ENCODE measurements at places on chromosomes 3 and 15.

DNA sequence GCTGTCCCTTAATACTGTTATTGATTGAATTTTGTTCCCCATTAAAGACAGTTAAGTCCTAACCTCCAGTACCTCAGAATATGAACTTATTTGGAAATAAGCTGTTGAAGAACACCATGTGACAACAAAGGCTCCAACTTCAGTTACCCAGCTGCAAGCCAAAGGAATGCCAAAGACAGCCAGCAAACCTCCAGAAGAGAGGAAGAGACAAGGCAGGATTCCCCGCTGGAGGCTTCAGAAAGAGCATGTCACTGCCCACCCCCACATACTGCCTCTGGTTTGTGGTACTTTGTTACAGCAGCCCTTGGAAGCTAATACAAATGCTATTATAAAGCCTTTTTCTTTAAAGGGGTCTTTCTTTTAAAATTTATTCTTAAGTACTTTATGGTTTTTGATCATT lies 18.4 kb upstream of the NEK10 start:
- no peak for DNase-seq

- DNase-seq, result no peak
These were observed 132.9 kb upstream of the IL12A start for GRCh38 chr3:159855599-159856346.

DNA sequence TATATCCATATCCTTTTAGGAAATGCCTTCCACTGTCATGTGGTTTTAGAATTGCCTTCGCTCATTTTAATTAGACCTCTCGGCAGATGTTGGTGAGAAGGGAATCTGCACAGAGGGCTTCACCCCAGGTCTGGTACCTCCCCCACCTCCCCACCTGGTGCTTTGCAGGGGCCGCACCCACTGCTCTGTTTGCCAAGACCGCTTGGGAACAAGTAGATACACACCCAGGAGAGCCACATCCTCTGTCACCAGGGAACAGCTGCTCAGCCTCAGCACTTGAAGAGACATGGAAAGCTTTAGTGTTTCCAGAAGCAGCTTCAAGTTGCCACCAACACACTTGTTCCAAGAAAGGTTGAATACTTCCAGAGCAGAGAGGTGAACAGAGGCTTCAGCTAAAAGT lies 21.8 kb downstream of the LRRC31 start:
- no peak for DNase-seq

DNA sequence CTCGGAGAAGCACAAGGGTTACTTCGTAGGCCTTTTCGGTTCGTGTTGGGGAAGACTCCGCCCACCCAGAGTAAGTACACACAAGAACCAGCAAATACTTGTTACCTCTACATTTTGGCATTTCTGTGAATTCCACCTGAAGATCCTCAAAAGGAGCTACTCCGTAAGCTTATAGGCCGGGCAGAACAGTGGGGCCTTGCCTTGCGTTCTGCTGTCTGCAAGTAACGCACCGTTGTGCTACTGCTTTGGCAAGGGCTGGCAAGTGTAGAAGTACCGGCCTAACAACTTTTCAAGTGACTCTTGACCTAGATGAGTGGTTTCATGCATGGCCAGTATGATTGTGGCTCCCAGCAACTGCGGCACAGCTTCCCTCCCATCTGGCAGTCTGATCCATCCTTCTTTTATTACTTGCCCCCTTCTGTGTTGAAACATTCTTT lies 6.4 kb upstream of the DNAAF4 start:
- no peak for DNase-seq

DNA sequence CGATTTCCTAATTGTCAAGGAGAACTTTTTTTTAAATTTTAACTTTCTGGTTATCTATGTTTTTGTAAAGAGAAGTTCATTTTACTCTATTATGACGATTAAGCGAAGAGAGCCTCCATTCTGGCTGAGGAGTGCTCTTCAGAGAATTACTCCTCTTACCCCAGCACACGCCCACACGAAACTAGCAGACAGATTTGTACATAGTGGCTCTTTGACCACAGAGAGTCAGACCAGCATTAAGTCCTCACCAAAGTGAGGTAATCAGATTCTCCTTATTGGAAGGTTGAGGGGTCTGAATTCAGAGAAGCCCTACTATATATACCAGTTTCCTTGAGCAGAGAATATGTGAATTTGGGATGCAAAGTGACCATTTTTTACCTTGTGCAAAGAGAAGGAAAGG lies 204.8 kb upstream of the TSC22D2 start:
- DNase-seq, result no peak

DNA sequence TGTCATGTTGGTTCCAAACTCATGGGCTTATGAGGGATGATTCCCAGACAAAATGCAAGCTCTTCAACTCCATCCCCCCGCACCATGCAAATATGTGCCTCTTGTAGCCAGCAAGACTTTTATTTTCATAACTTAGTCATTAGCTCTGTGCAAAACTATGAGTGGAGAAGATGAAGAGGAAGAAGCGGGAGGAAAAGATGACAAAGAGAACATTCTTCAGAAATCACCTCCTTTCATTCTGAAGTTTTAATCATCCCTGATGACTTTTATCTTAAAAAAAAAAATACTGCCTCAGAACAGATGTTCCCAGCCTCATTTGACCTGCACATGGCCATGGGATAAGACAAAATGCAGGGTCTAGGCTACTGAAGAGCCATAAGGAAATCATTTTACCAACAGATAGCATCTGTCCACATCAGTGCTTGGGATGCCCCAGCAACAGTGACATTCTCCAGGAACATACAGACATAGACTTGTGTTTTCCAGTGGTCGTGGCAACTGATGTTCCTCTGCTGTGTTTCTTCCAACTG lies 145.5 kb downstream of the WNT5A start:
- no peak for DNase-seq

DNA sequence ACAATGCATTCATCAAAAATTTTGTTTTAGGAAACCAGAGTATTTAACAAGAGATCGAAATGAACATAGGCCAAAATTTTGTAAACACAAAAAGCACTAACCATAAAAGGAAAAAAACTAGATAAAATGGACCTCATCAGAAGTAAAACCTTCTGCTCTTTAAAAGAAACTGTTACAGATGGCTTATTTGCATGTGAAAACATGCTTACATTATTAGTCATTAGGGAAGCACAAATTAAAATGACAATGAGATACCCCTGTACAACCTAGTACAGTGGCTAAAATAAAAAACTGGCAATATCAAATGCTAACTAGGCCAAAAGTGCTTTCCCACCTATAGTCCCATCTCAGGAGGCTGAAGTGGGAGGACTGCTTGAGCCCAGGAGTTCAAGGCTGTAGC lies 19.3 kb downstream of the UBR1 start:
- no peak for DNase-seq

- no peak for DNase-seq
These were observed 26.2 kb upstream of the ARL8B start for GRCh38 chr3:5095886-5096285.

GRCh38 chr3:107013641-107014040 lies 363.6 kb upstream of the CCDC54 start:
- no peak for DNase-seq

DNA sequence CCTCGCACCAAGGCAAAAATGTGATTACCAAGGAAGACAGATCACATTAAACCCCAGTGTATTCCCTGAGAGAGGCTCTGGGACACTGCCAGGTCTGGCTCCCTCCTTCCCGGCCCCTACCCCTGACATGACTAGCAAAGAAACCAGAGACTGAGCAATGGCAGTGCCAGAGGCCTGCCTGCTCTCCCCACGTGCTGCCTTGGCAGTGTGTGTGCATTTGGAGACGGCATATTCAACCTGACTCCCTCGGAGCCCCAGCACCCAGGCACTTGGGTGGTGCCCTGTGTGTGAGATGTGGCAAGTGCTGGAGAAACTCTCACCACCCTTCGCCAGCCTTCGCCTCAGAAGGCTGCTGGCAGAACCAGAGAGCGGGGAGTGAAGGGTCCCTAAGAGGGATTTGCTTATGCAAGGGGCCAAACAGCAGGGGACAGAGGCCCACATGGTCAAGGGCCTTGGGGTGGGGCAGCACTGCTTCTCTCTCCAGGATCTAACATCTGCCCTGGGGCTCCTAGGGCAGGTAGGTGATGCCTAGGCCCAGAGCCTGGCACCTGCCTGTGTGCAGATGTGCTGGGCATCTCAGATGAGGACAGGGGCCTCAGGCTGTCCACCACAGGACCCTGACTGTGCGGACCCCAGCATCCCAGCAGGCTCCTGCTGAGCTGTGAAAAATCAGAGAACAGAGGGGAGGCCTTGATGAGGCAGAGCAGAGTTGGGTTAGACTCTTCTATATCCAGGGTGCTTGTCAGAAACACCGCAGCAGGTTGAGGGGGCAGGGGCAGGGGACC lies 23.6 kb upstream of the PLXNA1 start:
- no peak for DNase-seq

- DNase-seq, result no peak
These were observed 245.5 kb downstream of the EPHB1 start for GRCh38 chr3:135040321-135041240.

DNA sequence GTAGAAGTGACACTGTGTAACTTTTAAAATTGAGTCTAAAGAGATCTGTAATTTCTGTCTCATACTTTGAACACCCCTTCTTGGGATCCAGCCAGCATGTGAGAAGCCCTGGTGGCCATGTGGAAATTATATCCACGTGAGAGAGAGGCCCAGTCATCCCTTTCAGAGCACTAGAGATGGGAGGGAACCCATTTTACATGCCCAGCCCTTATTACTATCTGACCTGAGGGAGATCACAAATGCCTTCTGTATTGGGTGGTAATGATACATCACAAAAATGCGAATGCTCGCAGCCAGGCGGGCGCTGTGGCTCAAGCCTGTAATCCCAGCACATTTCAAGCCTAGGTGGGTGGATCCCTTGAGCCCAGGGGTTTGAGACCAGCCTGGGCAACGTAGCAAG lies 27.3 kb upstream of the TRAK1 start:
- no peak for DNase-seq

DNA sequence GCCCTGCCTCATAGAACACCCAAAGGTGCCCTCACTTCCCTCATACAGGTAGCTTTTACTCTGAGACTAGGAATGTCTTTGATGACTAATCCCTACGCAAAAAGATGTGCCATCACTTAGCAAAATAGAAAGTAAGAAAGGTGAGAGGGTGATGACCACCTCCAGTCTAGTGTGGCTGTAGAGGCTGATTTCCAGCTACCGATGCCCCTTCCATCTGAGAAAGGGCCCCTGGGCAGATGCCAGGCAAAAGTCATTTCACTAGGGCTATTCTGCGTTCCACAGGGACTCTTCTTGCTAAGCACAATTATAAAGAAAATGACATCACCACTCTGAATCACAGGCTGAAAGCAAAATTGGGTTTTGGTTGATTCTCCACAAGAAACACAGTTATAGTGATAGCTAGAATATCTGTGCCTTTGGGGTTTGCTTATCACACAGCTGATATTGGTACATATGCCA lies 77.4 kb downstream of the RBPMS2 start:
- DNase-seq, result no peak

GRCh38 chr3:130654091-130654490 lies 92.5 kb downstream of the PIK3R4 start:
- no peak for DNase-seq

- no peak for DNase-seq
These were observed 28.3 kb downstream of the LRIG1 start for GRCh38 chr3:66472313-66473134.

- DNase-seq, result no peak
These were observed 171.7 kb downstream of the C3orf38 start for GRCh38 chr3:88321363-88322050.

GRCh38 chr3:147712357-147712756 lies 303.2 kb downstream of the ZIC1 start:
- DNase-seq, result no peak

GRCh38 chr3:115658032-115658336 lies 34.7 kb downstream of the GAP43 start:
- DNase-seq, result no peak

- peak; percentile 61 for DNase-seq
These were observed at the start of gene CEMIP for GRCh38 chr15:80778964-80779657. TSS of gene CEMIP (plus strand) at chr15:80779370. CDS start at chr15:80873880, 94,510 bp downstream.

GRCh38 chr3:60641354-60641753 lies 609.9 kb downstream of the FHIT start:
- no peak for DNase-seq

DNA sequence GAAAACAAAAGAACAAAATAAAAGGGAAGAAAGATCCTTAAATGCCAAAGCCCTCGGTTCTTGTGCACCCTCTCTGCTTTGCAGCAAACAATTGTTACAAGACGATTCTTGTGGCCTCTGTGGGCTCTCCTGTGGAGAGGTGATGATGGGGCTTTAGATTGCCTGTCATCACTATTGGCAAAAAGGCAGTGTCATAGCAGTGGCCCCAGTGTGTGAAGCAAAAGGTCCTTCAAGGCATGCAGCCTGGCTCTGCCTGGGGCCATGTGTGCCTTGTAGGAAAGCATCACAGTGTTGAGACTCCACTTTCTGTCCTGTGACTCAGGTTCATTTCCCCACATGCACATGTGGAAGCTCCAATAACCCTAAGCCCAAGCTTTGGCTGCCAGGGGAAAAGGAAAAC lies 43.7 kb downstream of the POC1A start:
- DNase-seq, result no peak

DNA sequence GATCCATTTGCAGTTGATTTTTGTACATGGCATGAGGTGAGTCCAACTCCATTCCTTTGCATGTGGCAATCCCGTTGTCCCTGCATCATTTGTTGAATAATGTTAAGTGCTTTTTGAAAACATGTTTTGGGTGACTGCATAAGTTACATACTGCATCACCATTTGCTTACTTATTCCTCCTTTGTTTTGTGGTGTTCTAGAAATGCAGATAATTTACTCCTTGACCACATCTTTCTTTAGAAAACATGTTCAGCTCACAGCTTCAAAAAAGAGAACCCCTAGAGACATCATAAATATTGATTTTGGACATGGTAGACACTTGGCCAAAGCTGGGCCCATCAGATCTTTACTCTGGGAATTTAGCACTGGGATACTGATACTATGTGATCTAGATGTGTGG lies 135.3 kb upstream of the DAZL start:
- DNase-seq, result no peak

DNA sequence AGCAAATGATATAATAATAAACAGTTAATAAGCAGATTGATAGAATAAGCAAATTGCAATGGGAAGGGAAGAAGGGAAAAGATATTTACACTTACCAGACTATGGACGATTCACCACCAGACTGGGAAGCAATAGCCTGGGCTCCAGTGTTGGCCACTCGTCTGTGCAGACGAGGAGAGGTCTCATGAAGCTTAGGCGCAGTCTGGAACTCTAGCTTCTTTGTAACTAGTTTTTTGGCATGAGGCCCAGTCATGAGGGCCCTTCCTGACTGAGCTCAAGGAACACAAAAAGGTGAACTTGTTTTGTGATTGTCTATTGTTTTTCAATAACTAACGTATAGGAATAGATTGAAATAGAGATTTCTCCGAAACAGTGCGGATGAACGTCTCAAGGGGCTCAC lies 63.3 kb upstream of the GATM start:
- no peak for DNase-seq

- DNase-seq, result peak; percentile 19
These were observed 4.2 kb downstream of the RAP2B start for GRCh38 chr3:153166206-153166605.
